Neural crest cell (in vitro differentiated cells): ENCODE measurements at places on chromosomes 1 and 21. TPM values are rescaled to one million over a fixed set of nuclear protein-coding genes. Genes with fewer than 3 reads are reported as not detected.

Gene EFCAB14
- 33.1 and 33.2 TPM in 2 replicates for total RNA-seq

DNA sequence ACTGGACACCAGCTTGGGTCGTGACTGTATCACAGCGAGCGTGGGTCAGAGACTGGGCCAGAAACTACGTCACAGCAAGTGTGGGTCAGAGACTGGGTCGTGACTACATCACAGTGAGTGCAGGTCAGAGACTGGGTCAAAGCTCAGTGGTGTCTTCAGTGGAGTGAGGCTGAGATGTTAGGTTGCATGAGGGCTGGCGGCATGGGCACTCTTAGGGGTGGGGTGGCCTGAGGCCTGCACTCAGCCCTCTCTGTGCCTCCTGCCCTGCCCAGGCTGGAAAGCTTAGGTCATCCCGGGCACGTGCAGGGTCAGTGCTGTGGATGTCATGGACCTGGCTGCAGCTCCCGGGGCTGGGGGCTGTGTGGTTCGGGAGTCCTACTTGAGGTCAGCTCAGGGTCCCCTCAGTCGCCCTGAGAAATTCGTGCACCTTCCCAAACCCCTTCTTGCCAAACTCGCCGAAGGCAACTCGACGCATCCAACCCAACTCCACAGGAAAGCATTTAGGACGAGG is 19.0 kb downstream of the CFAP74 start:
- DNase-seq: no peak

DNA sequence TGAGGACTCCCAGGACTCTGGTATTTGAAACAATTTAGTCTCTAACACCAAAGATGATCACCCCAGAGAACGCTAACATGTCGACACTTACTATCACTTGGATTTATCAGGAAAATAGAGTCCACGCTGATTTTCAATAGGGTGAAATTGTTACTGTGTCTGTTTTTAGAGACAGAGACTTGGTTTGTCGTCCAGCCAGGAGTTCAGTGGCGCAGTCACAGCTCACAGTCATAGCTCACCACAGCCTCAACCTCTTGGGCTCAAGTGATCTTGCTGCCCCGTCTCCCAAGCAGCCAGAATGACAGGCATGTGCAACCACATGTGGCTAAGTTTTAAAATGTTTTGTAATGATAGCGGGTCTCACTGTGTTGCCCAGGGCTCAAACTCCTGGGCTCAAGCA is 5.3 kb downstream of the SSU72 start:
- DNase-seq: no peak

Gene PGBD5
- total RNA-seq: 16.3 and 19.7 TPM in 2 replicates

Gene KLF17
- 0.34 TPM in 1 of 2 replicates, not detected in the other for total RNA-seq

DNA sequence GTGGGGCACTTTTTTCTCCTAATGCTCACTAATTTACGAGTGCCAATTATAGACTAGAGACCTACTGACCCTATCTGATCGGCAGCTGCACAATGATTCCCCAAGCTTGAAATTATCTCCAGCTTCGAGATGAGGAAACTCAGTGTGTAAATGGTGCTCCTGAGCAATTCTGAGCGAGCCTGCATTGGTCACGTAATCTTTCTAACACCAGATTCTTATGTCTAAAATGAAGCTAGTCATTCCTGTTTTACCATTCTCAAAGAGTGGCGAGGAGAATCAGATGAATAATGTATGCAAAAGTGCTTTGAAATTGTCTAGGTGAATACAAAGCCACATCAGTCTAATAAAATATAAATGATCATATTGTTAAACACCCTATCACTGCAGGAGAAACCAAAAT is 318.1 kb upstream of the FAM78B start:
- DNase-seq: no peak

DNA sequence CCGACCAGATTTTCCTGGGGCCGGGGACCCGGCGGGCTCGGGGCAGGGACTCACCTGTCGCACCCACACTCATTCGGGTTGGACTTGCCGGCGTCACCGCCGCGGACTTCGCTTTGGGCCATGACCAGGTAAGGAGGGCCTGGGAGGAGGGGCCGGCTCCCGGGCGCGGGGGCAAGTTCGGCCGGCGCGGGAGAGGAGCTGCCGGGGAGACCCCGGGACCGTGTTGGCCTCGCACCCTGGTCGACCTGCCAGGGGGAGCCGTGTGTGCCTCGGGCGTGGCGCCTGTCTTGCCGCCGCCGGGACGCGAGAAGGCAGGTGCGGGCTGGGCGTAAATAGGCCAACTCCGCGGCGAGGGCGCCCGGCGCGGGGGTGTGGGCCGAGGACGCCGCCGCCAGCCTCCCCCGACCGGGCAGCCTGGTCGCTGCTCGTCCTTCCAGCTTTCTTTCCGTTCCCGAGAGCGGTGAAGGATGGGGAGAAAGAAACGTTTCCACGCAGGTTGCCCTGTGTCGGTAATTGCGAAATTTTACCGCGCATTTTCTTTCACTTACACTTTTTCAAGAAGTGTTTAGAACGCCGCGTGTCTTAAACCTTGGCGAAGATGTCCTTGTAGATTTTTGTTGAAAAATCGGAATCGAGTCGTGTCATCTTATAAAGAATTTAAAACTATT is 558 bp downstream of the USP1 start:
- DNase-seq: no peak

- no peak for DNase-seq
Measured at GRCh38 chr1:224874775-224875174, 54.7 kb upstream of the DNAH14 start.

GRCh38 chr1:178093494-178093950 is 382 bp upstream of the RASAL2 start:
- DNase-seq: peak; percentile 83

GRCh38 chr1:56578138-56578962 is 1.0 kb downstream of the PLPP3 start:
- peak; percentile 49 for DNase-seq

- DNase-seq: no peak
Measured at GRCh38 chr1:8889103-8889846, 10.8 kb upstream of the ENO1 start.

DNA sequence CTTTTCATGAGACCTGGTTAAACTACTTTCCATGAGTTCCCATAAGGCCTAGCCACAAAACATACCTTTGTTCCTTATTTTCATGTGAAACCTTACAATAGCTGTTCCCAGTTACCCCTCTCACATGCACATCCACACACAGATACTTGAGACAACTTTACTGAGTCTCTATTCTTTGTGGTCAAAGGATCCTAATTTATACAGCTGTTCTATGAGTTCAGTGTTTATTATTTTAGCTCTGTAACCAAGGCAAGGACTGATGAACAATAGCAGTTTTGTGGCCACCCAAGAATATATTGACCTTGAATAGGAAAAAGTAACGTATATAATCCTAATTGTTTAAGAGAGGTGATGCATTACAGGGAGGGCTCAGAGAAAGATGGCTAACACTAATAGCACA is 160.5 kb upstream of the CACYBP start:
- DNase-seq: no peak

Gene POMGNT1
- 80.4 and 86.7 TPM in 2 replicates for total RNA-seq

Gene C1orf185
- not detected in 2 replicates for total RNA-seq

DNA sequence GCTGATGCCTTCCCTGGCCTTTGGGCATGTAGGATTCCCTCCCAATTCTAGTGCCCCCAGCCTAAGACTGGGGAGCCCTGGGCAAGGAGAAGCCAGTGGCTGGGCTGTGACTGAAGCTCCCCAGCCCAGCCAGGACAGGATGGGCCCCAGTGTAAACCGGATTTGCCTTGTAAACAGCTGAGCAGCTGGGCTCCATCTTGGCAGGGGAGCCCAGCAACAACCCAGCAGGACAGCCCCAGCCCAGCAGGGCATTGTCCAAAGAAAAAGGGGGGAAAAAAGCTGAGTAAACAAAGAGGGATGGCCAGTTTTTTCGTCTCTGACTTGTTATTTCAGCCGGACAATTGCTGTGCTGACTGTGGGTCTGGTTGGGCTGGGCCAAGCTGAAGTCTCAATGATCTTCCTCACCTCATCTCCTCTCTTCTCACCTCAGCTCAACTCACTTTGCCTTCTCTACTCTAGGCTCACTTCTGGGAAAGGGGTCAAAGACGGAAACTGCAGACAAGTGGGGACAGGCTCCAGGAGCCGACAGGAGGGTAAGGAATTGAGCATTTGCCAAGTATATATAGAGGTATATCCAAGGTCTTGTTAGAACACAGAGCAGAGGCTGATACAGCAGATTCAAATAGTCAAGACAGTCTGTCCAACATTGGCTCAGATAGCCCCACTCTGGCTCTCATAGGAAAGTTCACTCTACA is 97.7 kb downstream of the TMEM53 start:
- DNase-seq: no peak

DNA sequence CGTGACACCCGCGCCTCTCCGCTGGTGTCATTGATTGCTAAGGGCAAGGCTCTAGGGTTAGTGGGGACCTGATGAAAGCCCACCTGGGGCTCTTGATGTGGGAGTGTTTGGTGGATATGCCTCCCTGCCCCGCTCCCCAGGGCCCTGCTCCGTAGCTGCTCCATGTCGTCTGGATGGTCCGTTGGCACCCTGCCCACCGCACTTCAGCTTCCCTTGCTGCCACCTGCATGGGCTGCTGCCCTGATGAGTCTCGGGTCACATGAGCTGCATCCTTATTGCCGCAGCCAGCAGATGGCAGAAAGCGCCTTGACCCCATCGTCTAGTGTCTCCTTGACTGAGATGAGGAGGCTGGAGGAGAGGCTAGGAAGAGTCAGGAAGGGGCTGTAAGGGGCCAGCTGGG is 439.4 kb downstream of the CAMTA1 start:
- no peak for DNase-seq

GRCh38 chr1:157114183-157115121 is 14.8 kb upstream of the ETV3L start:
- no peak for DNase-seq

- no peak for DNase-seq
Measured at GRCh38 chr1:218367118-218367517, 22.0 kb downstream of the TGFB2 start.

DNA sequence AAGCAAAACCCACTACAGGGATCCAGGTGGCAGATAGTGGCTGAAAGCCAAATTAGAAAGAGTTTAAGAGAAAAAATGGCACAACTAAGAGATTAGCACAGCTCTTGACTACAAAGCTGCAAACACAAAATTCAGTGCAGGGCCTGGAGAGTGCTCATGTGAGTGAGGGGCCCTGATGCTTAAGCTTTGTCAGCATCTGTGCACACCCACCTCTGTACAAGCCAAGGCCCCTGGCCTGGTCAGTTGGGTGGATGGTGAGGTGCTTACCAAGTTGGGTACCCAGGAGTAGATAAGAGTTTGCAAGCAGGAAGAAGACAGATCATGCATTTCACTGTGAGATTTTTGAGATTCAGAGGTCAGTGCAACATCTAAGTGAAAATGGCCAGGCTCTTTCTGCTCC is 62.7 kb upstream of the ATP1B1 start:
- DNase-seq: no peak

GRCh38 chr1:214318956-214319736 is 38.2 kb downstream of the SMYD2 start:
- DNase-seq: no peak

DNA sequence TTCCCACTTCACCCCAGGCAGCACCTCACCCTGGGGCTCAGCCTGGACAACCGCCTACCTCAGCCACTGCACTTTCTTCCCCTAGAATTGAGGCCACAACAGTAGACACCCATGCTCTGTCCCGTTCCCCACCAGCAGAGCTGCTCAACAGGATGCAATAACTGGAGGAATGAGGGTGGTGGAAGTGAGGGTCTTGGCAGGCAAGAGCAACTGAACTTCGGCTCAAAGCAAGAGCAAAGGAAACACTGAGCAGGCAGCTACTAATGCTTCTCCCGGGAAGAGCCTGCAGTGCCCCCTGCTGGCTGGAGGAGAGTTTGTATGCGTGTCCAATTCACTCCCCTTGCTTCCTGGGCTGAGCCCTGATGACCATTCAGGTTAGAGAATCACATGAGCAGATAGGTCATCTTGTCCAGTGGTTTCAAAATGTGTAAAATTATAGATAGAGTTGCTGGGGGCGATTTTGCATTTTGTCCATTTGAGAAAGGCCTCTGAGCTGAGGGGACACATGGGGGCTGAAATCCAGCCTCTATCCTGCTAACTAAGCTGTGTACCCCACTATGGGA is 13.9 kb downstream of the NT5C1A start:
- DNase-seq: peak; percentile 72

GRCh38 chr1:163999131-163999530 is 559.9 kb upstream of the PBX1 start:
- no peak for DNase-seq

Gene HUNK
- total RNA-seq: 29.1 and 39.6 TPM in 2 replicates

Gene CD101
- total RNA-seq: 3.7 and 4.3 TPM in 2 replicates

Gene TMPRSS15
- not detected in 2 replicates for total RNA-seq

GRCh38 chr1:197127246-197127912 is 19.1 kb downstream of the ASPM start:
- DNase-seq: no peak

Gene TTC39A
- total RNA-seq: 1.6 and 1.7 TPM in 2 replicates

DNA sequence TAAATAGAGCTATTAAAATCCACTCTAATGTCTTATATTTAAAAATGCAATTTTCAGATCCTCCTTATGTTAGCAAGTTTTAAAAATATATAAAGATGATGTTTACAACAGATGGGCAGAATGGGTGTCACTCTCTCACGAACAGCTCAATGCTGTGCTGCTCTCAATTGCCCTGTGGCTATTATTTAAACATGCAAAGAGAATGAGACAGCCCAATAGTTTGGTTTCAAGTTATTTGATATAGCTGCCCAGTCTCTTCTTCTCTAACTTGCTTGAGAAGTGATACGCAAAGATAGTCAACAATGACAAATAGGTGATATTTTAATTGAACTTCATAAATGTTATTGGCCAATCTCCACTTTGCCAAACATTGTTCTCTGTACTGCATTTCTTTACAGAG is 199.3 kb upstream of the GREM2 start:
- DNase-seq: no peak

DNA sequence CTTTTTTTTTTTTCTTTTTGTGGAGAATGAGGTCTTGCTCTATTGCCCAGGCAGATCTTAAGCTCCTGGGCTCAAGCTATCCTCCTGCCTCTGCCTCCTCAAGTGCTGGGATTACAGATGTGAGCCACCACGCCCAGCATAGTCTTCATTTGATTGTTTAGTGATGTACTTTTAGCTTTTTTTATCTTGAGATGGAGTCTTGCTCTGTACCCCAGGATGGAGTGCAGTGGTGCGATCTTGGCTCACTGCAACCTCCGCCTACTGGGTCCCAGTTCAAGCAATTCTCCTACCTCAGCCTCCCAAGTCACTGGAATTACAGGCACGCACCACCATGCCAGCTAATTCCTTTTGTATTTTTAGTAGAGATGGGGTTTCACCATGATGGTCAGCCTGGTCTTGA is 24.0 kb upstream of the LRRC3 start:
- DNase-seq: no peak

- DNase-seq: no peak
Measured at GRCh38 chr1:108841703-108842102, 15.2 kb downstream of the AKNAD1 start.

Gene ZNF593OS
- total RNA-seq: not detected in 2 replicates

Gene FNBP1L
- 60.9 and 63.5 TPM in 2 replicates for total RNA-seq
